ENCODE measurements at places on chromosomes 3 and 15.

- DNase-seq: no peak
Measured at GRCh38 chr3:72336821-72337479, 511.3 kb downstream of the SHQ1 start.

- no peak for DNase-seq
Measured at GRCh38 chr15:64503197-64503596, 42.8 kb downstream of the ZNF609 start.

DNA sequence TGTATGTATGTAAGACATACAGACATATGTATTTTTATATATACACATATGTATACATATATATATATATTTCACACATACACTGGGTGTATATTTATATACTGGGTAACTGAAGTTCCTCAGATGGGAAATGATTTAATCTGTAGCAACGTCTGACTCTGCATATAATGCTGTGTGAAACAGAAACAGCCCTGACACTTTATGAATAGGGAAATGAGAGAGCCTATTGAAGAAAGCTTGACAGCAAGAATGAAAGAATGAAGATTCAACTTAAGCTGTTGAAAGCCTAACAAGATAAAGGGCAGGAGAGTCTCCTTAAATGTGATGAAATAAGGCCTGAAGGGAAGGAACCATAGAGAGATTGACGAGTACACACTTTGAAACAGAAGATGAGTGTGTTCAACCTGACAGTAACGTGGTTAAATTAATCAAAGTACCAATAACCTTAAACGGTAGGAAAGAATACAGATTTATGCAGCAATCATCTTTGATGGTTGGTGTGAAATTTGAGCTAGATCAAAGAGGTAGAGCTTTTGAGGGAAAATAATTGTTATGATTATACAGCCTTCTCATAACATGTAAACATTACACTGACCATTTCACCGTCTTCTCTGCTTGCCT is 169.9 kb downstream of the MECOM start:
- DNase-seq: no peak

GRCh38 chr3:119636249-119636648 is 24.1 kb downstream of the POPDC2 start:
- no peak for DNase-seq

GRCh38 chr3:107899990-107900651 is 190.7 kb downstream of the CD47 start:
- DNase-seq: no peak

GRCh38 chr15:66986951-66987350 is 78.5 kb upstream of the SMAD3 start:
- no peak for DNase-seq

GRCh38 chr15:27589260-27589659 is 509.9 kb downstream of the OCA2 start:
- peak; percentile 46 for DNase-seq

GRCh38 chr3:124032311-124032880 is 40.5 kb upstream of the ROPN1 start:
- DNase-seq: peak; percentile 13

- DNase-seq: no peak
Measured at GRCh38 chr3:115655761-115656282, 32.5 kb downstream of the GAP43 start.

DNA sequence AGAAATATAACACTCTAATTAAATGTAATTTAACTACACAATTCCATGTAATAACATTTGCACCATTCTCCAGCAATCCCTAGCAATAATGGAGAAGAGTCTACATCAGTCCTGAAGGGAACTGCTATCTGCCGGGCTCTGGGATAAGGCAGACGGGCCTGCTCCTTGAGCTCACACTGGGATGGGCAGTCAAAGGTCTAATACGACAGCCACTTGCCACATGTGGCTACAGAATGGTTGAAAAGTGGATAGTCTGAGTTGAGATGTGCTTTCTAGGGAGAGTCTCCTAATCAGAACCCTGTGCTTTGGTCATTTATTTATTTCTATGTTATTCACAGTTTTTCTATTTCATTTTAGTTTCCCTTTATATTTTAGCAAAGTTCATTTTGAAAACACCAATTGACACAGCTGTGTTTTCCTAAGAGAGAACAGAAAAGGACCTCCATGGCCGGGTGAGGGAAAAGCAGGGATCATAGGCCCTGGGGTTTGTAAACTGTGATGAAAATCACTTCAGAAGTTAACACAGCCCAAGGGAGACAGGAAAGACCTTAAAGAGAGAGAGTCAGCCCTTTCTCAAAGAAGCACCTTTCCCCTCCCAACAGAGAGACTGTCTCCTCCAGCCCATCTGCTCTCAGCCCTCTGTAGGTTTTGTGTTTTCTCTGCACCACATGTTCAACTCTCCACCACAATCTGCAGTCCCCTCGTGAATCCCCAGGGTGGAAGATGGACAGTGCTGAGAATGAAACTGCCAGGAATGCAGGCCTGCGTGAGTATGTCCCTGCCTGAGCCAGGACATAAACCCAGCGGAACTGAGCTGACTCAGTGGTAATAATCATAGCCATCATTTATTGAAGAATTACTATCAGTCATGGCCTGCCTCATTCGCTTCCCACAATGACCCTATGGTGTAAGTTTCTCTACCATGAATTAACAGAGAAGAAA is 11.6 kb downstream of the FSIP1 start:
- DNase-seq: no peak

DNA sequence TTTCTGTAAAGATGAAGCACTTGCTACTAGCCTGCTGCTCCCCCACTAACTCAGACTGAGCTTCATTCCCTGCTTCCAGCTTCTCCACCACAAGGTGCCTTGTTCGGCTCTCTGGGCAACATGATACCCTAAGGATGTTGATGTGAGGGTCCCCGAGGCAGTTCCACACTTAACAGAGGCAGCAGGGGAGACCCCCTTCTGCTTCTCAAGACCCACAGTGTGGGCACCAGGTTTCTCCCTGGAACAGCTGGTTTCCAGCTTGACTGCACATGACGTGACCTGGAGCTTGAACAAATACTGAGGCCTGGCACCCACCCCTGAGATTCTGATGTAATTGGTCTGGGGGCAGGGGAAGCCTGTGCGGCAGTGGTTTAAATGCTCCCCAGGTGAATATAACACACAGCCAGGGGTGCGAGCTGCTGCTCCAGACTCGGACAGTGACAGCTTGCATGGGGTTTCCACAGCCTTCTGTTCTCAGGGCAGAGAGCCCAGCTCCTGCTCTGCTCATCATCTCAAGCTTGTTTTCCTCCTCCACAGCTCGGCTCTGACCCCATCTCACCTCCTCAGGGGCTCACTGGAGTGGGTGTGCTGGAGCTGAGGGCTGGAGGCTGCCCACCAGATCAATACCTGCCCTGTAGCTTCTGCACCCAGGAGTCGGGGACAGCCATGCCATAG is 95.0 kb upstream of the HACD2 start:
- no peak for DNase-seq

DNA sequence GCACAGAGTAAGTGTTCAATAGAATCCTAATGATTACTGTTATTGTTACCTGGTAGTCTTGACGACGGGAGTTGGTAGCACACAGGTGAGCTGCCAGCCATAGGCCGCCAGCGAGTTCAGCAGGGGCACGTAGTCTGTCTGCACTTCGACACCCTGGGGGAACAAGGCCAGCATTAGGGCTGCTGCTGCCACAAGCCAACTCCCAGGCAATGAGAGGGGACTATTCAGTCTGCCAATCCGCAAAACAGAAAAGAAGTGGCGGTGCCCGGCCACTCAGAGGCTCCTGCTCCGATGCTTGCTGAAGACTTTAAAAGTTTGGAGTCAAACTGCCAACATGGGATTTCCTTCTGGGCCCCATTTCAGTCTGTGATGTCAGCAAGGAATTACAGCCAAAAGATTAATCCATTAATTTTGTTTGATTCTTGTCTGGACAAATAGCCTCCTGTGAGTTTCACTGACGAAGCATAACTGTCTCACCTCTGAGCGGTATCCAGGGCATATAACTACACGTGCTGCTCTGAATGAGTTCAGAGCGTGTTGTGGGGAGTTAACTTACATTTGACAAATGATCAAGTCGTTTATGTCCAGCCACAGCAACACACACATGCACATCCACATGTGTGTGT is 61.8 kb downstream of the OXNAD1 start:
- no peak for DNase-seq

- no peak for DNase-seq
Measured at GRCh38 chr3:23422517-23422851, 219.4 kb downstream of the UBE2E2 start.

DNA sequence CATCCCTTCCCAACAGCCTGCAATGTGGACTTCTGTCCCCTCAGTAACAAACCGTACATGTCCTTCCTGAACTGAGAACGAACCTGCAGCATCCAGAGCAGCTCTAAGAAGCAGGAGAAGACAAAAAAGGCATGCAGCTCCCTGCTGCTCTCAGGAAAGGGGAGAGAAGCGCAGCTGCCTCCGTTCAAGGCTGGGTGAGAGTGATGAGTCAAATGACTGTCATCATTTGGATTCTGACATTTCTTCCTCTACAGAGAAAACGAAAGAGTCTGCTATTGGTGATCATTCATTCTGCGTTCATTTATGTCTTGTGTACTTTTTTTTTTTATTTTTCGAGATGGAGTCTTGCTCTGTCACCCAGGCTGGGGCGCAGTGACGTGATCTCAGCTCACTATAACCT is 677.8 kb downstream of the FHIT start:
- DNase-seq: no peak

- DNase-seq: peak; percentile 49
Measured at GRCh38 chr3:196518966-196519717, 4.0 kb upstream of the SMCO1 start.

DNA sequence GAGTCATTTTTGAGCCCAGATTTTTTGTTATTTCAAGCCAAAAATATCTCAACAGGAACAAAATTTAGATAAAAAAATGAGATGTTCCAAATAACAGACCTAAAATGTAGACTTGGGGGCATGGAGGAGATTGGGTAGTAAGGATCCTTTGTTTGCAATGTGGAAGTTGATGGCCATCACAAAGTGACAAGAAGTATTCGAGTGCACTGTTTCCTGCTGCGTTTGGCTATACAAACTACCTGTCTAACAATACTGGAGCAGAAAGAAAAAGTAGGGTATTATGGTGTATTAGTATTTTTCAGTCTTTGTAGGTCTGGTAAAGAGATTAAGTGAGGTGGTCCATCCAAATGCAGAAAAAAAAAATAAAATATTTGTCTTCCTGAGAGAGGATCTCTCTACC is 284.2 kb downstream of the C3orf38 start:
- no peak for DNase-seq

DNA sequence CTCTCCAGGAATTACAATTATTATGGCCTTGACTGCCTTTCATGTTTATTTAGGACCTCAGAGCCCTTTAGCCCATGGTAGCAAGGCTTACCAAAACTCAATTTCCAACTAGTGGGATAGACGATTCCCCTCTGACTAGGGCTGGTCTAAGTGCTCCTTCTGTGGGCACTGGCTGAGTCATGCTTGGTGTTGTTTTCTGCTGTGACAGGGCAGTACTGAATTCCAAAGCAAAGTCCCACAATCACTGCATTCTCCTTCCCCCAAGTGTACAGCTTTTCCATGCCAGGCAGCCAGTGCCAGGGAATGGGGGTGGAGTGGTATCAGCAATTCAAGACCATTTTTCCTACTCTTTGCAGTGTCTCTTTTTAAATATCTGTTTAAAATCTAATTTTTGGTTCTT is 509.0 kb upstream of the NECTIN3 start:
- no peak for DNase-seq

- DNase-seq: no peak
Measured at GRCh38 chr15:84016371-84016770, 219.2 kb upstream of the GOLGA6L4 start.

GRCh38 chr3:141411251-141411771 is 43.0 kb downstream of the ZBTB38 start:
- no peak for DNase-seq

DNA sequence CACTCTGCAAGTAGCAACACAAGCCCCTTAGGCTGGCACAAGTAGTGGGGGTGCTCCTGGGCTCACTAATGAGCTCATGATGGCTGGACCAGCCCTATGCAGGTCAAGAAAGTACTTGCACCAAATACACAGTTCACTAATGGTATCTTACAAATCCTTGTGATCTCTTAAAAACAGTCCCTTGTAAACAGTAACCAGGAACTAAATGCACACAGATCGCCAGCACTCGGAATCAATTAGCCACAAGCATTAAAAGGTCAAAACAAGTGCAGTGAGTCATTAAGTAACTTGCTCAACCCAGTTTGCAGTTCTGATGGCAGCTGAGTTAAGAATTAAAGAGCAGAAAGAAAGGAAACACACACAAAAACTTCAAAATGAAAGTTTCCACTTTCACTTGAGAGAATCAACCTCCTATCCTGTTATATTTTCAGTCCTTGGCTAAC is 43.2 kb downstream of the ARHGEF3 start:
- no peak for DNase-seq

DNA sequence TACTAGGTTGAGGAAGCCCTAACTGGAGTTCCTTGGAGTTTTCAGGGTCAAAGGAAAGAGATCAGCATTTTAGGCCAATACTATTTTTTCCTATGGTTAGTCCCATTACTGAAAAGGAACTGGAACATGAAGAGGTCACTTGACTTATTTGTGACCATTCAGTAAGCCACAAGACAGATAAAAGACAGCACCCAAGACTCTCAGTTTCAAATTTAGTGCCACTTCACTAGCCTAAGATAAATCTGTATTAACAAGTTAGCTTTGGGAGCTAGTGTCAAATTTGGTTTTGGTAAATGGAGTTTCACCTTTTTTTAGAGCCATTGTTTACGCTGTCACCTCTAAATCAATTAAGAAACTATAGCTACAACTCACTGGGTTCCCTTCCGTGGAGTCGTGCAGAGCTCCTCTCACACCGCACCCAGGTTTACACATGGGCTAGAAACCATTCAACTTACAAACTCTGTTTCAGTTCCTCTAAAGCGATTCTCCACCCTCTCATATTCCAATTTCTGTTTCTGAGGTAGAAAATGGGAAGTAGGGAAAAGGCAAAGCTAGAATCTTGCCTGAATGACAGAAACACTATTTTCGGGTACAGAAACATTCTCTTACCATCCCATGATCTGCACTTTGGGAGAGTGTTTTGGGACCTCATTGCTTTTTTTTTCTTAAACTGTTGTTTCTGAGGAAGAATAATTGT is 14.4 kb downstream of the CCDC32 start:
- no peak for DNase-seq

DNA sequence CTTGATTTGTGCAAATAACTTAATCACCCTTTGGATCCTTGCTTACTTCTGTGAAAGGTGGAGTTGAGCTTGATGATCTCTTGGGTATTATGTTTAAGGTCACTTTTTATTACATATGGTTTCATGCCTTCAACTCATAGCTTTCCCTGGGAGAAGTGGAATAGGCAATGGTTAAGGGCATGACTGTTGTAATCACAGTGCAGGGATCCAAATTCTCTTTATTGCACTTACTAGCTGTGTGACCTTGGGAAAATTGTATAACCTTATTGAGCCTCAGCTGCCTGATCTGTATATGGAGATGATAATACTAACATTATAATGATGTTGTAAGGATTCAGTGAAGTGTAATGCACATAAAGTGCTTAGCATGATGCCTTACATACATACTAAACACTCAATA is 59.1 kb downstream of the PLCL2 start:
- DNase-seq: no peak

- DNase-seq: no peak
Measured at GRCh38 chr3:124607163-124607562, 123.1 kb upstream of the UMPS start.

DNA sequence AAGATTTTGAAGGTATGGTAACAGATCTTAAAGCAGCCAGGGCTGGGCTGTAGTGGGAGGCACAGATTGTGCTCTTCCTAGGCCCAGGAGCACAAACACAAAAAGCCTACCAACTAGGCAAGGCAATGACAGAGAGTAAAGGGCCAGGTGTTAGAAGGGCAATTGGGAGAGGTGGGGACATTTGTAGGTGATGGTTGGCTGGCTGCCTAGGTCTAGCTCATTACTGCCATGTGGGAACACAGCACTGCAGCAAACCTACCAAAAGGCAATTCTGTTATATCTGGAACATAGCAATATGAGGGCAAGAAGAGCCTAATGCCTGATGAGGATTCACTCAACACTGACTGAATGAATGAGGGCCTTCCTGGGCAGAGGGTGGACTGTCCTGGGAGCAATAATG is 30.4 kb downstream of the ARHGEF3 start:
- DNase-seq: no peak

Measured in NCI-H774 (cell line).